ENCODE measurements at places on chromosomes 1 and 21.

GRCh38 chr1:228735871-228736586 lies 750 bp downstream of the RHOU start:
- DNase-seq: no peak

GRCh38 chr1:219322766-219323165 lies 149.1 kb downstream of the LYPLAL1 start:
- DNase-seq: no peak

- no peak for DNase-seq
Observed at GRCh38 chr1:53539226-53539625, 80.0 kb downstream of the DMRTB1 start.

DNA sequence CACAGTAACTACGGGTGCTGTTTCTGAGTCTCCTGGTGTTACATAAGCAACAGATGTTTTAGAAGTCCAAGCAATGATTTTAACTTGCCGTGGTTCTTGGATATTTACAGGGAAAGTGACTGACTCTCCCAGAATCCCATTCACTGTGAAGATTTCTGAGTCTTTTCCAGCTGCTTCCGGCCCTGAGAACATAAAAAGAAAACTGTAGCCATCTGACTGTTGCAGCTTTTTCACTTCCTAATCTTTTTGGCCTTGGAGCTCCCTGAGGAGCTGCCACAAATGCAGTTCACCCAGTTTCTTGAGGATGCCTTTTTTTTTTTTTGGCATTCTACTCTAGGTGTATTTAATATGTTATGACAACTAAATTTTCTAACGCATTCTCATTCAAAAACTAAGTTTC lies 13.7 kb downstream of the CD84 start:
- DNase-seq: no peak

- no peak for DNase-seq
Observed at GRCh38 chr1:230170622-230171021, 103.6 kb downstream of the GALNT2 start.

- no peak for DNase-seq
Observed at GRCh38 chr1:156461781-156462647, 38.6 kb downstream of the MEF2D start.

DNA sequence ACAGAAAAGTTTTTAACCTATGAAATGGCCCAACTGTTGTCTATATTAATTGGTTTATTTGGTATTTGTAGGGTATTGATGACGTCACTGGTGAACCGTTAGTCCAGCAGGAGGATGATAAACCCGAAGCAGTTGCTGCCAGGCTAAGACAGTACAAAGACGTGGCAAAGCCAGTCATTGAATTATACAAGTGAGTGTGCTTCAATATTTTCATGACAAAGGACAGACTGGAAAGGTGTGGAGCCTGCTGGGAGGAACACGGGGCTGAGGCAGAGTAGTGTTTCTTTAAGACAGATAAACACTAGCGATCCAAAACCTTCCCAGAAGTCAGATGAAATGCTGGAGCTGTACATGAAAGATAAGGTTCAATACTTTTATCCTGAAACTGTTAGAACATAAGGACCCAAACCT lies 76.7 kb downstream of the AK4 start:
- no peak for DNase-seq

- DNase-seq: no peak
Observed at GRCh38 chr1:151312411-151312810, 14.8 kb downstream of the PI4KB start.

DNA sequence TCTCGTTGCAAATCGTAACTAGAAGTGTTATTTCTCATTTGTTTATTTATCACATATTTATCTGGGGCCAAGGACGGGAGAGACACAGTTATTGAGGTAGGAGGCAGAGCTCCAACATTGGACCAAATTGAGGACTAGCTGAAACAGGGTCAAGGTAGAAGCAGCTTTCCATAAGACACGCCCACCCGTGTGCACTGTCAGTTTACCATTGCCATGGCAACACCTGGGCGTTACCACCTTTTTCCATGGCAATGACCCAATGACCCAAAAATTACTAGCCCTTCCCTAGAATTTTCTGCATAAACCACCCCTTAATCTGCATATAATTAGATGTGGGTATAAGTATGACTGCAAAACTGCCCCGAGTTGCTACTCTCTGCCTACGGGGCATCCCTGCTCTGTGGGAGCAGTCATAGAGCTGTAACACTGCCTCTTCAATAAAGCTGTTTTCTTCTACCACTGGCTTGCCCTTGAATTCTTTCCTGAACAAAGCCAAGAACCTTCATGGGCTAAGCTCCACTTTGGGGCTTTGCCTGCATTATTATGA lies 72.7 kb downstream of the FBXO2 start:
- DNase-seq: no peak

DNA sequence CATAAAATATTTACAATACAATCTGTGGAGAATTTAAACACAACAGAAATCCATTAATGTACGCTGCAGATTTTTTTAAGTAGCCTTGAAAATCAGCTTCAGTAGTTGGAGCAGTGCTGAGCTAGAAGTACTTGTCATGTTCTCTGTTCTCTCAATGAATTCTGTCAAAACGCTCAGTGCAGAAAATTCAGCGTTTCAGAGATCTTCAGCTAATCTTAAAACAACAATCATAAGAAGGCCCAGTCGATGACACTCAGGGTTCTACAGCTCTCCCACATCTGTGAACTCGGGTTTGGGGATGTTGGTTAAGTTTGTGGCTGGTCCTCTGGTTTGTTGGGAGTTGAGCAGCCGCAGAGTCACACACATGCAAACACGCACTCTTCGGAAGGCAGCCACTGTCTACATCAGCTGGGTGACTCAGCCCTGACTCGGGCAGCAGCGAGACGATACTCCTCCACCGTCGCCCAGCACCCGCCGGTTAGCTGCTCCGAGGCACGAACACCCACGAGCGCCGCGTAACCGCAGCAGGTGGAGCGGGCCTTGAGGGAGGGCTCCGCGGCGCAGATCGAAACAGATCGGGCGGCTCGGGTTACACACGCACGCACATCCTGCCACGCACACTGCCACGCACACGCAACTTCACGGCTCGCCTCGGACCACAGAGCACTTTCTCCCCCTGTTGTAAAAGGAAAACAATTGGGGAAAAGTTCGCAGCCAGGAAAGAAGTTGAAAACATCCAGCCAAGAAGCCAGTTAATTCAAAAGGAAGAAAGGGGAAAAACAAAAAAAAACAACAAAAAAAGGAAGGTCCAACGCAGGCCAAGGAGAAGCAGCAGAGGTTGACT lies 161.2 kb downstream of the RUNX1 start:
- DNase-seq: peak; percentile 84

- DNase-seq: no peak
Observed at GRCh38 chr1:14786109-14786675, 187.7 kb downstream of the KAZN start.

- no peak for DNase-seq
Observed at GRCh38 chr1:214393086-214393485, 112.1 kb downstream of the SMYD2 start.

- no peak for DNase-seq
Observed at GRCh38 chr1:216024546-216024945, 398.7 kb downstream of the USH2A start.

GRCh38 chr1:25619101-25619890 lies 2.7 kb downstream of the MAN1C1 start:
- DNase-seq: peak; percentile 39

- no peak for DNase-seq
Observed at GRCh38 chr21:40827509-40827908, 19.4 kb downstream of the DSCAM start.
